ENCODE measurements at places on chromosomes 16 and 17.
A peak's percentile ranks its signal among the peaks of the same experiment; 100 is the strongest.

- DNase-seq: no peak
Observed at GRCh38 chr16:52460639-52461178, 86.2 kb downstream of the TOX3 start.

GRCh38 chr17:3739422-3740124 is 15.9 kb downstream of the HASPIN start:
- no peak for DNase-seq

- peak; percentile 67 for DNase-seq
Observed at GRCh38 chr16:12501707-12502457, 301.8 kb downstream of the CPPED1 start.

GRCh38 chr17:39461926-39462569 is 762 bp downstream of the CDK12 start:
- DNase-seq: peak; percentile 46

GRCh38 chr16:989354-989814 is 7.8 kb downstream of the SOX8 start:
- DNase-seq: no peak

- no peak for DNase-seq
Observed at GRCh38 chr17:8964801-8965393, 610 bp downstream of the PIK3R5 start.
